ENCODE measurements at places on chromosomes 6 and 20. TPM values are rescaled to one million over a fixed set of nuclear protein-coding genes. Genes with fewer than 3 reads are reported as not detected.
A peak's percentile ranks its signal among the peaks of the same experiment; 100 is the strongest.

Gene NDUFAF5
- 30.8 TPM for total RNA-seq

Gene MEI4
- not detected for total RNA-seq

Gene VGLL2
- not detected for total RNA-seq

DNA sequence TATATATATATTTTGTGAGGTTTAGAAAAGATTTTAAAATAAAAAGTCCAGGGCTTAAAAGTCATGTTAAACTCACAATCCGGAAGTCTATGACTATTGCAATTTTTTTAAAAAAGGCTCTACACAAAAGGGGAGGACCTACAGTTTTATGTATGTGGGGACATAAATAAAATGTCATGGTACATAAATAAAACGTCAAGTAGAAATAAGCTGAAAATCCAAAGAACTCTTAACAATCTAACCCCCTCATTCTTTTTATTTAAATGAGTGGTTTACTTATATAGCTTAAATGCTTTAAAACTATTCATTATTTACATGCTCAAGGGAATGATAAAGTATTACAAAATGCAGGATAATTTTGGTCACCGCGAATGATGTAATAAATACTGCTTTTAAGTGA lies 36.2 kb downstream of the STX7 start:
- no peak for DNase-seq

GRCh38 chr6:6057442-6058053 lies 50.8 kb upstream of the NRN1 start:
- DNase-seq, result peak; percentile 35

Gene MOXD1
- total RNA-seq, result 1.0 TPM

- no peak for DNase-seq
Measured at GRCh38 chr6:135922746-135923145, 71.2 kb downstream of the PDE7B start.

Gene SNAP25
- 0.39 TPM for total RNA-seq

DNA sequence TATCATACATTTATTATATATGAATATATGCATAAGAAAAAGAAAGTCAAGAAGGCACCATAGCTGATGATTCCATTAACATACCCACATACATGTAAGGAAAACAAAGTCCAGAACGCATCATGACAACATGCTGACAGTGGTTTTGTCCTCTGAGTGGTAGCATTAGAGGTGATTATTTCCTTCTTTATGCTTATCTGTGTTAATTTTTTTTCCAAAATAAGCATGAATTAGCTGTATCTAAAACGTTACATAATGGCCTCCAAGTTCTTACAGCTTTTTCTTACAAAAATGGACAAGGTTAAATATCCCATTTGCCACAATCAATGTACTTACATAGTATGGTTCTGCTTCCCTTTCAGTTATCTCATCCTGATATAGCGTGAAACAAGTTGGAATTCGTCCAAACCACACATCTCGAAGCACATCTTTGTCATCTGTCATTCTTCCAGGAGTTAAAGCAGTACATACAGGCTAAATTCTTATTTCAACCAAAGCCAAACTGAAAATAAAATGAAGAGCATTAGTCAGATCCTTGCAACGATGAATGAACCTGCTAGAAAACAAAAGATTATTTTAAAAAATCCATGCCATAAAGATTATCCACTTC lies 9.7 kb downstream of the ATG5 start:
- no peak for DNase-seq

- DNase-seq, result peak; percentile 47
Measured at GRCh38 chr20:56974499-56975250, 291.8 kb downstream of the BMP7 start.

GRCh38 chr6:3882866-3883265 lies 33.7 kb downstream of the FAM50B start:
- no peak for DNase-seq

Gene BCAS1
- total RNA-seq, result 0.17 TPM

- DNase-seq, result no peak
Measured at GRCh38 chr20:53901497-53902096, 168.8 kb downstream of the BCAS1 start.

- no peak for DNase-seq
Measured at GRCh38 chr6:51913265-51913664, 174.1 kb downstream of the PKHD1 start.

DNA sequence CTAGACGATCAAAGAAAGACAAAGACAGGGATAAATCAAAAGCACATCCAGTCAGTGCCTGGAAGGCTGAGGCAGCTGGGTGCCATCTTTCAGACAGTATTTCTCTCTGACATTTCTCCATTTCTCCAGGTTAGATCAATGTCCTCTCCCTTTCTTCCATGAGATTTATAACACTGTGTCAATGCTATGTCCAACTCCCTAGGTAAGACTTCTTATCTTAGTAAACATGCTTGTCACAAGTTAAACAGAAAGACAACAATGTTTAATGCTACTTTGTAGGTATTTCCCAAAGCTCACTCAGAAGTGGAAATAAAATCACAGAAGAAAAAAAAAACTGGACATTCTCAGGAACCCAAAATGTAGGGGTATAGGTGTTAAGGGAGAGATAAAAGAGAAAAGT lies 113.9 kb downstream of the GPR63 start:
- no peak for DNase-seq

Gene CAPN11
- total RNA-seq, result not detected
